GM12878 (cell line): ENCODE measurements at places on chromosomes 3 and 15. TPM values are rescaled to one million over a fixed set of nuclear protein-coding genes. Genes with fewer than 3 reads are reported as not detected.

ADCY5 gene
- 0.03 and 0.16 TPM in 2 replicates for polyA plus RNA-seq

BRPF1 gene
- polyA plus RNA-seq = 13.0 and 14.0 TPM in 2 replicates

KCNMB2 gene
- polyA plus RNA-seq = 16.4 and 18.8 TPM in 2 replicates

IGF1R gene
- polyA plus RNA-seq = 0.54 and 1.3 TPM in 2 replicates

CACNA2D3 gene
- not detected in 2 replicates for polyA plus RNA-seq
